ENCODE measurements at places on chromosomes 3 and 15.

DNA sequence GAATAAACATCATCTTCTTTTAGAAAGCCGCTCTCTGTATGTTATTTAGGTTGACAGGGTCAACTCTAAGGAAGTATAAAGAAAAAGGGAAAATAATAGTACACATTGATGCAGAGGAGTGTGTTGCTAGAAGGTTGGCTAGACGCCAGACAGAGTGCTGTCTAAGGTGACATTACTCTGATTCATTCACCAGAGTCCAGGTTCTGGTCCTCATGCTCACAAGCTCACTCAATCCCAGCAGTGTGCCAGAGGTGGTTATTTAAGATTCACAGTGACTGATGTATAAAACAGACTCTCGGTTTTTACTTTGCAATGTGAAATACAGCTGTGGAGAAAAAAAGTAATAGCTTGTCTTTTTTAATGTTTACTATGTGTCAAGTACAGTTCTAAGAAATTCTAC lies 1.7 kb downstream of the CFAP44 start:
- DNase-seq = no peak

DNA sequence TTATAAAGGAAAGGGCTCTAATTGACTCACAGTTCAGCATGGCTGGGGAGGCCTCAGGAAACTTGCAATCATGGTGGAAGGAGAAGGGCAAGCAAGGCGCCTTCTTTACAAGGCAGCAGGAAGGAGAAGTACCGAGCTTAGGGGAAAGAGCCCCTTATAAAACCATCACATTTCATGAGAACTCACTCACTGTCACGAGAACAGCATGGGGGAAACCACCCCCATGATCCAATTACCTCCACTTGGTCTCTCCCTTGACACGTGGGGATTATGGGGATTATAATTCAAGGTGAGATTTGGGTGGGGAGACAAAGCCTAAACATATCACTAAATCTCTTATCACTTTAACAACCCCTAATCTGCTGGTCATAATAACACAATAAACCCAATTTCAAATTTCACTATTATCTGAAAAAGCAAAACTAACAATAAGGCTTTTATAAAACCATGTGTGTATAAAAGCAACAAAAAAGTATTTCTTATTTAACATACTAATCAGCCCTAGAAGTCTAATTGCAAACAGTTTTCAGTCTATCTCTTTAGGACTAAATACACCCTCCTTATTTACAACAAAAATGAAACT lies 43.2 kb downstream of the SCAPER start:
- DNase-seq = no peak

DNA sequence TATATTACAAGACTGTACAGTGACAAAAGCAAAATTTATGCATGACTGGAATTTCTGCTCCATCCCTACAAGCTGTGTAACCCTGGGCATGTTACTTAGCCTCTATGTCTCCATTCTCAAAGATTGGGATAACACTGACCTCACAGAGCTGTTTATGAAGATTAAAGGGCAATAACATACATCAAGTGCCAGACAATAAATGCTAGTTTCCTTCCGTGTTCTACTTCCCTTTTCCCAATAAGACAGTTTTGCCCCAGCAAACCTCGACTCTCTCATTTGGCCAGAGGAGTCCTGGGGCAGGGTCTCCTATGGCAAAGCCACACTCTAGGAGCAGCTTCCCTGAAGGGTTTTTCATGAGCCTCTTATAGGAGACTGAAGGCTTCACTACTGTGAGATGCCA lies 7.5 kb downstream of the HEXA start:
- no peak for DNase-seq

- DNase-seq = no peak
These were observed 11.3 kb downstream of the CAND2 start for GRCh38 chr3:12807601-12808359.

Measured in activated naive CD4-positive, alpha-beta T cell treated with Interleukin-2 at 50 U/mL for 16 hours (primary cell).